ENCODE measurements at places on chromosomes 5 and 9.
A peak's percentile ranks its signal among the peaks of the same experiment; 100 is the strongest.

GRCh38 chr5:108380531-108381349 is 1.2 kb downstream of the FBXL17 start:
- DNase-seq: peak; percentile 84

- no peak for DNase-seq
Measured at GRCh38 chr5:169814522-169814921, 165.8 kb downstream of the INSYN2B start.

GRCh38 chr5:142495531-142495930 is 170.7 kb upstream of the SPRY4 start:
- no peak for DNase-seq

DNA sequence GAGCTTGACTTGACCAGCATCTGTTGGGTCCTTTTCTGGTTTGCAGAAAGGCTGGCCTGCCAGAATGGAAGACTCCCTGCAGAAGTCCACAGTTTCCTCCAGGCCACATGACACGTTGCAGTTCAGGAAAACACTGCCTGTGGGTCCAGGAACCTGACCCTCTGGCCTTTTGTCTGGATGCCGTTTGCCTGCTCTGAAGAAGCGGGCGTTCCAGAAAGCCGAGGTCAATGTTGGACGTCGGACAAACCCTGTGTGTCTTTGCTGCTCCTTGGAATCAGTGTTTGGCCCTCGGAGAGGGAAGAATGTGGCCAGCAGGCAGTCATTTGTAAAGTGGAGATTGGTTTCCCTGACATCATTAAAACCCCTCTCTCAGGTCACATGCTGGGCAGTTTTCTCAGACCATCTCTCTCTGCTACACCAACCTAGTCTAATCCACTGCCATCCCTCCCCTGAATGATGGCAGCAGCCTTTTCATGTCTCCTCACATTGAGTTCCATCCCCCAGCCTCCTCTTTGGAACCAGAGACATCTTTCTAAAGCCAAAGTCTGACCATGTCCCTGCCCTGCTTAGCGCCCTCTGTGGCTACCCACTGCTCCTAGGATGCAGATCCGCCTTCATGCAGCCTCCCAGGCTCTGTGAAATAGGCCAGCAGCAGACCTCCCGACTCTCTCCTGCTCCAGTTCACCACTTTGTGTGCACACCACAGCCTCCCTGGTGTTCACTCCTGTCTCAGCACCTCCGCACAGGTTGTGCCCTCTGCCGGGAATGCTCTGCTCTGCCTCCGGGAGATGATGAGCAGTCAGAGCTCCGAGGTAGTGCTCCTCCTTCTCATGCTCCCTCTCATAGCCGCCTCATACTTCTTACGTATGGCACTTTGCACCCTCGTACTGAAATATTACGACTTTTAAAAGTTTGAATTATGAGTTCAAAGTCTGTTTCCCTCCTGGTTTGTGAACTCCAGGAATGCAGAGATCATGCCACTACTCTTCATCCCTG is 75.6 kb downstream of the RALGPS1 start:
- DNase-seq: peak; percentile 61

DNA sequence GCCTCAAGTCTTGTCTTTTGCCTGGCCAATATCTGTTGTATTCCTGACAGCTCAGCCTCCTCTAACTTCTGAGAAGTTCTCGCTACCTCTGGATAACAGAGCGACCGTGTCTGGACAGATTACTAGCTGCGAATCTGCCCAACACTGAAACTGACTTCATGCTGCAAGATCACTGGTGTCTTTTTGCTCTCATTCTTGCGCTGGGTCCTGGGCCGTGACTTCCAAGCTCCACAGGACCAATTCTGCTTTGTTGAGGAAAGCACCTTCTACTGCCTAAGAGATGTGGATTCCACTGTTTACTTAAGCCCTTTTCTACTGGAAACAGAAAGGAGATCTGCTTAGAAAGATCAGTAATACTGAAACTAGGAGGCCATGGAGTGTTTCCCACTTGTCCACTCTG is 978.8 kb upstream of the DMAC1 start:
- peak; percentile 55 for DNase-seq

GRCh38 chr5:91849069-91849468 is 466.0 kb upstream of the ARRDC3 start:
- peak; percentile 39 for DNase-seq
